ENCODE measurements at places on chromosomes 16 and 17.

- DNase-seq: no peak
Measured at GRCh38 chr16:65307286-65307685, 185.4 kb upstream of the CDH11 start.

GRCh38 chr16:89422527-89422904, 67.8 kb downstream of the ANKRD11 start:
- DNase-seq: peak; percentile 26

DNA sequence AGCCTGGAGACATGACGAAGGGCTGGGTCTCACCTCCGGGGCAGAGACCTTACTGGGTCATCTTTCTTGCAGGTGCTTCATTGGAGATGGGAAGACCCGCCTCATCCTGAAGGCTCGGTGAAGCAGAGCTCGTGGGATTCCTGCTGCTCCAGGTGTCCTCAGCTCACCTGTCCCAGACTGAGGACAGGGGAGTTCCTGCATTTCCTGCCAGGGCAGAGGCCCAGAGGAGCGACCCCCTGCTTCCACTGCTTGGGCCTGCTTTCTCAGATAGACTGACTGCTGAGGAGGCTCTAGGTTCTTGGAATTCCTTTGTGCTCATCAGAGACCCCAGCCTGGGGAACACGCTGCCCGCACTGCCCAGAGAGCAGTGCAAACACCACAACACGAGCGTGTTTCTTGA, 11.6 kb downstream of the AQP8 start:
- DNase-seq: no peak

DNA sequence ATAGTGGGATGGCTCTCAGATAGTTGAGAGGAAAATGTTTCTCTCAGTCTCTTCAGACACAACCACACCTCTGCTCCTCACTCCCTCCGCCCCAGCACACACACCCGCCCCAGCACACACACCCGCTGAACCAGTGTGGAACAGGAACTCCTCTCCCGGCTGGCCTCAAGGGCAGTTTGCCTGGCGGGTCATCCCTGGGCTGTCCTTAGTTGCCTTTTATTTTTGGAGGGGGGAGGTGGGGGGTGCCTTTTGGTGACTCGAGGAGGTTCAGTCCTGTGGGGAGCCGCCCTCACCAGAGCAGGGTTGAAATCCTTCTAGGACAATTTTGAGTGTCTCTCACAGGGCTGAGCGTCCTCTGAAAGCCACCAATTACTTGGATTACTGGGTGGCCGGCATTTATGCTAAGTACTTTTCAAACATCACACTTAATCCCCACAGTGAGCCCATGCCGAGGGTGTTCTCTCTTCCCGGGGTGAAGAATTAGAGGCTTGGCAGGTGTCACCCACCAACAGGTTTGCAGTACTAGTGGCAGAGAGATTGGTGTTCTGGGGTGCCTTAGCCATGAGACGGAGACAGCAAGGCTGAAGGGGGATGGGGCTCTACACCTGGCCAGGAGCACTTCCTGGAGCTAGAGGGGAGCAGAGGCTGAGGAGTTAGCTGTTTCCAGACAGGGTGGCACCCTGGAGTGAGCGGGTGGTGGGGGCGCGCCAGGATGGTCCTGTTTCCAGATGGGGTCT, 2.8 kb downstream of the RASD1 start:
- no peak for DNase-seq

- DNase-seq: no peak
Measured at GRCh38 chr17:19791918-19792550, 43.9 kb upstream of the ALDH3A1 start.

GRCh38 chr16:81940781-81941560, 70.3 kb downstream of the SDR42E1 start:
- no peak for DNase-seq

- no peak for DNase-seq
Measured at GRCh38 chr16:11428623-11428953, 83.3 kb downstream of the RMI2 start.

DNA sequence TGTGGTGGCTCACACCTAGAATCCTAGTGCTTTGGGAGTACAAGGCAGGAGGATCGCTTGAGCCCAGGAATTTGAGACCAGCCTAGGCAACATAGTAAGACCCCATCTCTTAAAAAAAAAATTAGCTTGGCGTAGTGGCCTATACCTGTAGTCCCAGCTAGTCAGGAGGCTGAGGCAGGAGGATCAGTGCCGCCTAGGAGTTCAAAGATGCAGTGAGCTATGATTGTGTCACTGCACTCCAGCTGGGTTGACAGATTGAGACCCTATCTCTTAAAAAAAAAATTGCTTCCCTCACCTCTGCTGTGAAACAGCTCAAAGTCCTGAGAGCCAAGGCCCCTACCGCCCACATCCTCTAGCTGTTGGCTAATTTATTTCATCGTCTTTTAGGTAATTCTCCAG, 10.2 kb downstream of the NDE1 start:
- no peak for DNase-seq

- DNase-seq: no peak
Measured at GRCh38 chr16:69417520-69418199, 6.8 kb upstream of the CYB5B start.

- no peak for DNase-seq
Measured at GRCh38 chr17:65656390-65657250, 95.2 kb upstream of the AXIN2 start.

DNA sequence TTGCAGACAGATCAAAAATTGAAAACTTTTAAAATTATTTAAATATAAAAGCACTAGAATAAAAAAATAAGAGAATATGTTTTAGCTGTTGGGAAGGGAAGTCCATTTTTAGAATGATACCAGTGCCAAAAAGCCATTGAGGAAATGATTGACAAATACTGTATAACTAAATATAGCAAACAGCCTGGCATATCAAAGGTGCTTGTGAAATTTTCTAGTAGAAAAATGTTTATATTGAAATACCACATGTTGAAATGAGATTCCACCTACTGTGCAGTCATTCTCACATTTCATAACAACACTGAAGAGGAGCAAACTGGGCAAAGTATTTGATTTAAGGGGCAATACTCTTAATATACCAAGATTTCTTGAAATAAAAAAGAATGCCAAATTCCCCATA, 183.5 kb downstream of the PHKB start:
- DNase-seq: no peak

- no peak for DNase-seq
Measured at GRCh38 chr17:21370430-21370829, 5.7 kb upstream of the KCNJ12 start.

GRCh38 chr17:7296189-7296861, 1.9 kb upstream of the YBX2 start:
- peak; percentile 44 for DNase-seq

GRCh38 chr17:48100591-48101011, 677 bp downstream of the CBX1 start:
- DNase-seq: no peak

- no peak for DNase-seq
Measured at GRCh38 chr17:60168654-60169053, 18.9 kb downstream of the CA4 start.

GRCh38 chr16:30744183-30744582, 4.0 kb upstream of the PHKG2 start:
- no peak for DNase-seq

DNA sequence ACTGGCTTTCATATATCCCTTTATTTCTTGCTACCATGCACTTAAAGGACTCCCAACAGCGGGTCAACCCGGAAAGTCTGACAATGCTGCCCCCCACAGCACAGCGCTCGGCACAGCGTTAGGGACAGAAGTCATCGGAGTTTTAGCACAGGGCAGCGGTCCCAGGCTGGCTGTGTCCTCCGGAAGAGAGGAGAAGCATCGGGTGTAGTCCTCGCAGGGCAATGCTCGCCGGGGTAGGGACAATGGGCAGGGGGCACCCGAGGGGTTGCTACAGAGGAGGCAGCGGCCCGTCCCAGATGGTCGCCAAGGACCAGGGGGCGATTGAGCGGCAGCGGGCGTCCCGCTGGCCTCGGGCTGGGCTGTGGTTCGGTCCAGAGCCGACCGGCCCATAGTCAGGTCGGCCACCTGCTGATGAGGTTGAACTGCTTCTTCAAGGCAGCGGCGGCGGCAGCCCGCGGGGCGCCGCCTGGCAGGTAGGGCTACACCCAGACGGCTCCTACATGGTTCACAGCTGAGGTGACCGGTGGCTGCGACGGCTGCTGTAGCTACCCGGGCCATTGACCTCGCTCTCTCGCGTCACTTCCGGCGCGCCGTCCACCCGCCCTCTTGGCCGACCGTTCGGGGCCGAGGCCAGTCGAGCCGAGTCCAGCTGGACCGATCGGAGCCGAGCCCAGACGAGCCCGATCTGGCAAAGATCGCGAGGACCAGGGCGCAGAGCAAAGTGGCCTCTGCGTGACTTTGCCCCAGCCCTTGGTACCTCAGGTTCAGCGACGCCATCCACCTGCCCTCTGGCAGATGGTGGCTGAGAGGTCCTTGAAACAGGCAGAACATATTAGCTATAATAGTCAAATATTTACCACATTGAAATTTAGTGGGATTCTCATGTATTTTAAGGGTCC, 4.7 kb upstream of the LCMT1 start:
- peak; percentile 64 for DNase-seq

GRCh38 chr17:47291242-47291873, 32.4 kb upstream of the EFCAB13 start:
- DNase-seq: no peak

DNA sequence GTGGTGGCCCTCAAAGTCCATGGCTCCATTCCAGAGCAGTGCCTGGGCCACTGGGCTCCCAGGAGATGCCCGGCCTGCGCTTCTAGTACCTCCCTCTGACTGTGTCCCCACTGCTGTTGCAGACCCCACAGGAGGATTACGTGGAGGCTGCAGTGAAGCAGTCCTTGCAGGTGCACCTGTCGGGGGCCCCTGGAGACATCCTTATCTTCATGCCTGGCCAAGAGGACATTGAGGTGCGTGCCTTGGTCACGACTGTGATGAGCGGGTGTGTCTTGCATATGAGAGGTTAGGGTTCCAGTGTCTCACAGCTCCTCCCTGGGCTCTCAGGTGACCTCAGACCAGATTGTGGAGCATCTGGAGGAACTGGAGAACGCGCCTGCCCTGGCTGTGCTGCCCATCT, 11.3 kb downstream of the DHX38 start:
- no peak for DNase-seq

DNA sequence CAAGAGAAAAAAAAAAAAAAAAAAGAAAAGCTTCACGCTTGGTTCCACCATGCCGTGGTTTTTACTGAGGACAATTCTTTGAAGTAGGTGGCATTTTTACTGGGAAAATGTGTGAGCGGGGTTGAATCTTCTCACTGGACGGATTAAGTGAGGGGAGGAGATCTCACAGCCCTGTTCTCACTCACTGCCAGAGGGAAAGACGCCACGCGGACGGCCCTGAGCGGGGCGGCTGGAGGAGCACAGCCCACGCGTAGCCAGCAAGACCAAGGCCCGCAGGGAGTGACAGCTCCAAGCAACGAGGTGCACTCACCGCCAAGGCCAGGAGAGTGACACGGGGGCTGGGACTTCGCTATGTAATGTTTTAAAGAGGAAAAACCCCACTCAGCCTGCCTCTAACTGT, 43.1 kb downstream of the MRM3 start:
- DNase-seq: no peak

- DNase-seq: no peak
Measured at GRCh38 chr16:4241928-4242283, at the start of gene SRL. SRL (minus strand) TSS chr16:4242080; CDS start chr16:4242067, 13 bp downstream.

DNA sequence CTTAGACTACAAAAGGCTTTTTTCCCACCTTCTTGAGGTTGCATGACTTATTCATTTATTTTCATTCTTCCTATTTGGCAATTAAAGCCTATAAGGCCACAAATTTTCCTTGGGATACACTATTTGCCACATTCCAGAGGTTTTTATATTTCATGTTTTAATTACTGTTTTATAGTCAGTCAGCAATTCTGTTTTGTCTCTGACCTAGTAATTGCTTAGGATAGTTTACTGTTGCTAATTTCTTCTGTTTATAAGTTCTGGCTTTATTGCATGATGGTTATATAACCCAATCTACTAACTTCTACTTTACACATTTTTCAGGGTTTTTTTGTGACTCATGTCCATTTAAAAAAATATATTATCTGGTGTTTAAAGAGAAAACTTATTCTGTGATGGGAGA, 2.5 kb downstream of the ZNF23 start:
- no peak for DNase-seq

DNA sequence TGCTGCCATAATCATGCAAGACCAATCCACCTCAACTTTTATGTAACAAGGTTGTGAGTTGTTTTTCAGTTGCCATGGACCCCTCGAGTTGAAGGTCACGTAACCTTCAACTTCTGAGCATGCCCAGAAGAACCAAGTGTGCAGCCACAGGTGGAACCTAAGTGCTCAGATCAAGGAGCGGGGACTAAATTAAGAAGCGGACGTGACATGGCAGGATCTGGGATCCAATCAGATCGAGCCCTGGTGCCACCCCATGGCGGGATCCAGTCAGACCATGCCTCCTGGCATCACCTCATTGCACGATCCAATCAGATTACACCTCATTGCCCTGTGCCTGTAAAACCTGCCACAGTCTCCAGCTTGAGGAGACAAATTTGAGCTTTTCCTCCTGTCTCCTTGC, 204.5 kb upstream of the CDH5 start:
- DNase-seq: no peak

DNA sequence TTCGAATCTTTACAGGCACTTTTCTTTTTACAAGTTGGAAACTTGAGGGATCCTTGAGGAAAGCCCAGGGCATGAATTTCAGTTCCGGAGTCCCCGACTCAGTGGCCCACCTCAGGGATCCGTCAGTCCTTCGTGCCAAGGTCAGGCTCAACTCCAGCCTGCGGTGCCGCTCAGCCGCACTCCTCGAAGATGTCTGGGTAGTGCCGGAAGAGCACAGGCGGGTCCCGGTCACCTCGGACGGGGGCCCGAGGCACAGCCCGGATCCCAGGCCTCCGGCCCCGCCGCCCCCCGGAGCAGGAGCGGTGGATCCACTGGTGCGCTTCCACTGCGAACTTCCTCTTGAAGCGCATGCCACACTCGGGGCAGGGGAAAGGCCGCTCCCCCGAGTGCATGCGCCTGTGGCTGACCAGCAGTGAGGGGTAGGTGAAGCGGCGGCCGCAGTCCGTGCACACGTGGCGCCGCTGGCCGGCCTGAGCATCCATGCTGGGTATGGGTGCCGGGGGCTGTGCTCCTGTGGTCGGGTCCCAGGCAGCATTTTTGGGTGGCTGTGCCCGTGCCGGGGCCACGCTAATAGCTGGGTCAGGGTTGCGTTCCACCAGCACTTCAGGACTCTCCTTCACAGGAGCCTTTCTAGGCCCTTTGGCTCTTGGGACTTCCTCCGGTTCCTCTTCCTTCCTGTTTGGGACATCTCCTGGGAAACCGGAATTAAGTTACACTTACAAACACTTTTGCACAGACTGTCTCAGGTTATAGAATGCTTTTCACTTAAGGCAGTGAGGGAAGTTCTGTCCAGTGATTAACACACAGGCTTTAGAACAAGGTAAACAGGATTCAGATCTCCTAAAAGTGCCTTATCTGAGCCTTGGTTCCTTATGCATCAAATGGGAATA, 1.5 kb downstream of the ZNF688 start:
- no peak for DNase-seq

- no peak for DNase-seq
Measured at GRCh38 chr17:17467016-17467415, 9.8 kb upstream of the MED9 start.

GRCh38 chr17:45312477-45313420, 4.1 kb downstream of the MAP3K14 start:
- DNase-seq: no peak

DNA sequence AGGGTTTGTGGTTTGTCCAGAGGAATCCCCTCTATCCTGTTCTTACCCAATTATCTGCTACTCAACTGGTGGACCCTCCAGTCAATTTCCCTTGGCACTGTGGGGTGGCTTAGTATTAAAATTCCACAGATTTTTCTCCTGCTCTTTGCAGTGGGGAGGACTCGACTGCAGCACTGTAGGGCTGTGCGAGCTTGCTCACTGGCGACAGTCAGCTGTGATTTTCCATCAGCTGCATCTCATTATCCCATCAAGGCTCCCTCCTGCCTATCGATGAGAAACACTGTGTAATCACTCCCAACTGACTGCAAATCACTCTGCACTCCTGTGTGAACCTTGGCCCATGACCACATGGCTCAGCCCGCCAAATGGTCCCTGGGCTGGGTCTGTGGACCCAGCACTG, 90.5 kb upstream of the MAF start:
- no peak for DNase-seq

Measured in T-helper 2 cell (primary cell).